Astrocyte of the spinal cord (primary cell): ENCODE measurements at places on chromosomes 3 and 15.

DNA sequence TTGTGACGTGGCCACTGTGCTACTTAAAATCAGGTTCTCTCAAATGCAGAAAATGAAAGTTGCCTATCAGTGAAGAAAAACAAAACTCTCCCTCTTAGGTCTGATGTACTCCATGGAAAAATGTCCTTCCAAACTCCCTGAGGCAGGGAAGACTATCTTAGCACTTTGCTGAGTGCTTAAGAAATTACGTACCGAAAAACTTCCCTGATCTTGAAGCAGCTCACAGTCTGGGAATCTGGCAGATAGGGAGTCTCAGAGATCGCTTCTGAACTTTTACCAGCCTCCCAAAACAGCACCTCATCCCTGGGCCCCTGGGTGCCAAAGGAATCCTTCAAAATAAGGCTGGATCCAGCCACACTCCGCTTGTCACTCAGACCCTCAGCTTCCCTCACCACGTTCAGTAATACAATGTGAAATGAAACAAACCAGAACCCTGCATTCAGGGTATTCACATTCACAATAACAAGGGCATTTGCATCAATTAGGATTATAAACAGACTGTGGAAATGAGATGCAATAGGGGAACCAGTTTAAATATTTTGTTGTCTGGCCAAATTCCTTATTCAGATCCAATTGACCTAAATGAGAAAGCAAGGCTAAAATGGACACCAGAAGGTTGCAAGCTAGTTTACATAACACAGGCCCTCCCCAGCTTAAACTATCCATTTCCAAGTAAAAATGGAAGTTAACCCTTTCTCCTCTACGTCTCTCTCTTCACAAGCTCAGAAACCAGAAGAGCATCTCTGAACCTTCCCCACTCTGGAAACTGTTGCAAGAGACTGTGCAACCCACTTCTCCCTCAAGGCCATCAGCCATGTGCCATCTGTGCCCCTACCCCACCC, 20.9 kb downstream of the OSBPL10 start:
- DNase-seq: peak; percentile 32

GRCh38 chr15:90376789-90377188, 11.3 kb upstream of the IQGAP1 start:
- DNase-seq: no peak

DNA sequence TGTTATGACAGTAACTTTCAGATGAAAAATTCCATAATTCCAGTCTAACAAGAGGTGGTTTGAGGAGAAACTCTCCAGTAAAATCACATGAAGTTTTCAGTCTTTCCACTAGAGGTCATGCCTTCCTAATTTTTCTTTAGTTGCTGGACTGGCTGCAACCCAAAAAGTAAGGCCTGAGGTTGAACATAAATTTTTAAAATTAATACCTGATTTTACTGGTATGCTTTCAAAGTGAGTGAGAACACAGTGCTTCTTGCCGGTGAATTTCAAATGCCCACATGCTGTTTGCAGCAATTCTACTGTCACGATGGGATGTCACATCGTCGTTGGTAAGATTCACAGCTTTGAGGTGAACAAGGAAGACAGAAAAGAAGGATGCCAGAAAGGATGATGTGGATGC, 89.0 kb upstream of the FGF12 start:
- peak; percentile 74 for DNase-seq

GRCh38 chr15:33746203-33746602, 222.1 kb upstream of the CHRM5 start:
- DNase-seq: no peak

- peak; percentile 79 for DNase-seq
These were observed 545 bp upstream of the RFX7 start for GRCh38 chr15:56244038-56244810.

- no peak for DNase-seq
These were observed 21.4 kb upstream of the CELF6 start for GRCh38 chr15:72341361-72341760.

DNA sequence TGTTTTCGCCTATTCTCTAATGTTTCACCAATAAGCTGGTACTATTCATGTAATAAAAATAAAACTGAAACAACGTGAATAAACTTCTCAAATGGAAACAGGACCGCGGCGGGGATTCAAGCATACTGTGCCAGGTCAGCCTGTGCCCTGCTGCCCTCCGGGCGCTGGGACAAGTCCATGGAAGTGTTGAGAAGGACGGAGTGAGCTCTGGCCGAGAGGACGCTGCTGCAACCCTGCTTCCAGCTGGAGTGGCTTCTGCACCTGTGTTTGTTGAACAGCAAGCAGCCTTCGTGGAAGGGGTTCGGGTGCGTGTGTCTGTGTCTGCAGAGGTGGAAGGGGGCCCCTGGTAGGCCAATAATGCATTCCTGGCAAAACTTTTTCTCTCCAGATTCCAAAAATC, 50.0 kb upstream of the PCSK6 start:
- DNase-seq: no peak

DNA sequence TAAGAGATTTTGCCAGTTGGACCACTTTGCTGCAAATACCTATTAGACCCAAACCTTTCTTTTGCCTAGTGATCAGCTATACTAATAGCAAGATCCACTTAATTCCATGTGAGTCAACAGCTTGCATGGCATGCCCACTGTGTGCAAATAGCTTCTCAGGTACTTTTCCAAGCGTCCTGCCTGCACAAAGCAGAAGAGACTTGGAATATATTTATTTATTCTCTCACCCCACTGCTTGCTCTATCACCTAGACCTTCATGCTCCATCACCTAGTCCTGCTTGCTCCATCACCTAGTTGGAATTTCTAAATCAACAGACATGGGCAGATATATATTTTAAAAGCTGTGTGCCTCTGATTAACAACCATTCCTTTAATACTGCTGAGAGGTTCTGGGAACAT, 47.6 kb downstream of the MBNL1 start:
- DNase-seq: no peak

DNA sequence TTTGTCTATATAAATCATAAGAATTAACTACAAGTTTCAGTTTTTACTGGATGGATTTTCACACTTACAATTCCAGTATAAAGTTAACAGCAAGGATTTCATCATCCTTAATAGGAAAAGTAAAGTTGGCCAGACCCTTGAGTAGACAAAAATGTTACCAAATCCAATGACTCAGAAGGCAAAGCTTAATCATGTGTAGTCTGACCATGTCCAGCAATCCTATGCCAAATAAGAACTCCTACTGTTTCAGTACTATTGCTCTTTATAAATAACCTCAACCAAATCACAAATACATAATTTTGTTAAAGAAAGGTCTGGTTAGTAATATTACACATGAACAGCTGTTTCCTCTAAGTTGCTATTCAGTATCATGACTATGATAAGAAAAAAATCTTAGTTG, 35.0 kb downstream of the PLOD2 start:
- DNase-seq: peak; percentile 94

- no peak for DNase-seq
These were observed 21.5 kb upstream of the MYO1E start for GRCh38 chr15:59394166-59394661.

- DNase-seq: no peak
These were observed 427.0 kb upstream of the RARB start for GRCh38 chr3:25000971-25001591.

GRCh38 chr3:154588831-154589230, 158.8 kb upstream of the GPR149 start:
- no peak for DNase-seq

- no peak for DNase-seq
These were observed 23.3 kb downstream of the LYSMD2 start for GRCh38 chr15:51714162-51714561.

DNA sequence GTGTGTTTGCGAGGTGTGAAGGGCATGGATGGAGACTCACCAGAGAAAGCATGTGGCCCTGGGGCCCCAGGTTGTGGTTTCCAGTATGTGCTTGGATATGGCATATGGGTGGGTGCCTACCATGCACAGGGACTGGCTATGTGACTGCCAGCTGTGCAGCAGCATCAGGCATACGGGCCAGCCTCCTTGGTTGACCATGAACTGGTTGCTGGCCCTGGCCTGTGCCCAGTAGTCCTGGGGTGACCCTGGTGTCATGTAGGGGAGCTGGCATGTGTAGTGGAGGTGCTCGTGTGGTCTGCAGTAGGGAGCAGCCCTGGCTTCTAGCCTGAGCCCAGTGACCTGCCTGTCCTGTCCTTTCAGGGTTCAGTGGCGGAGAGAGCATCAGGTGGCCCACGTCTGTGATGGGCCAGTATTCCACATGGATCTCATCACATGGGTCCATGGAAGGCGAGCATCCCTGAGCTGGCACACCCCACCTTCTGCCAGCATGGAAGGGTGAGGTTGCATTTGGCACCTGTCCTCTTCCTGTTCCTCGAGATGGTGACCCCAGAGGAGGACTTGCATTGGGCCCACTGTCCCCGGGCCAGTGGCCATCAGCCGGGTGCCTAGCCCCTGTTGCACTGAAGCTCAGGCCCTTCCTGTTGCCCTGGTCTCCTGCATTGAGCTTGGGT, 228.9 kb downstream of the SNRPN start:
- no peak for DNase-seq

- no peak for DNase-seq
These were observed 41.5 kb downstream of the TOPBP1 start for GRCh38 chr3:133620066-133620784.

- DNase-seq: no peak
These were observed 35.6 kb downstream of the SCAP start for GRCh38 chr3:47440131-47440530.

DNA sequence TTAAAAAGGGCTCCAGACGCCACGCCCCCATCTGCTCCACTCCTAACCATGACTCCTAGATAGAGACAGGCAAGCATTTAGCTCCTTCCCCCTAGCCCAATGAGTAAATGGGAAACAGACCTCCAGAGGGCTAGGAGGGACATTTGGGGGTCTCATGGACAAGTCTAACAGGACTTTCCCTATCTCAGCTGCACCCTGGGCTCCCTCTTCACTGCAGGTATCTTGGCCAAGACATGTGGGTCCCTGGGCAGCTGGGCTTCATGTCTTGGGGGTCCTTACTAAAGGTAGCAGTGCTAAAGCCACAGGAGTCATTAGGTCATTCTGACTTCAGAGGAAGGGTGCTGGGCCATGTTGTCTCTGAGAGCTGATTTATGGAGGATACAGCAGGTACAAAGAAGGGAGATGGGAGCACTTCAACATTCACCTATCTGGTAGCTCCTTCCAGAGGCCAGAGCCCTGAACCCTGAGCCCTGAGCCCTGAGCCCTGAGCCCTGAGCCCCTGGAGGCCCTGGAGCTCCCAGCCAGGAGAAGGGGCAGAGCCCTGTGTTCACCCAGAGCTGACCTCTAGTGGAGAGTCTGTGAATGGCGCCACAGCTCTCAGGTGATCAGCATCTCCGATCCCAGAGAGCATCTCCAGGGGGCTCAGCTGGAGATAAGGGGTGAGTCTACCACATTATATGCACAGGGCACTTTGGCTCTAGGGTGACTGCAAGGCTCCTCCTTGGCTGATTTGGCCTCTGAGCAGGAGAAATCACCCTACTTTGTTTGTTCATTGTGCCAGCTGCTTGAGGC, 40.1 kb upstream of the EPHB1 start:
- DNase-seq: peak; percentile 24

GRCh38 chr3:6750782-6751181, 110.1 kb upstream of the GRM7 start:
- DNase-seq: no peak

GRCh38 chr3:36297195-36297594, 83.1 kb upstream of the STAC start:
- no peak for DNase-seq

DNA sequence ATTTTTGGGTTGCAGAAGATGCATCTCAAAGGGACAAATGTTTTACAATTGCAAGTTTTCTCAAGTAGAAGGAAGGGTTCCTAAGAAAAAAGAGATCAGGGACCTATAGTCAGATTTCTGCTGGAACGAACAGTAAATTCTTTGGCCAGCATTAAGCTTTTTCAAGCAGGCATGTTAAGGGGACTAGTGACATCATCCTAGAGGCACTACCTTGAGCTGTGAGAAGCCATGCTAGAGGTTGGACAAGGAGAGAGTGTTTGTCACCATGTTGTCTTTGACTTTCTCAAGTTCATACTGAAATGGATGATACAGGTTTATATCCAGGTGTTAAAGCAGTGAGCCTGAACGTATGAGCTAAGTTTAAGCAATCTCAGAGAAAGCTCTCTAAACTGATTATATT, 85.2 kb upstream of the WDR72 start:
- no peak for DNase-seq

- DNase-seq: no peak
These were observed 140.4 kb downstream of the SNRPN start for GRCh38 chr15:25095179-25095578.

GRCh38 chr3:124518350-124518749, 211.9 kb upstream of the UMPS start:
- no peak for DNase-seq

DNA sequence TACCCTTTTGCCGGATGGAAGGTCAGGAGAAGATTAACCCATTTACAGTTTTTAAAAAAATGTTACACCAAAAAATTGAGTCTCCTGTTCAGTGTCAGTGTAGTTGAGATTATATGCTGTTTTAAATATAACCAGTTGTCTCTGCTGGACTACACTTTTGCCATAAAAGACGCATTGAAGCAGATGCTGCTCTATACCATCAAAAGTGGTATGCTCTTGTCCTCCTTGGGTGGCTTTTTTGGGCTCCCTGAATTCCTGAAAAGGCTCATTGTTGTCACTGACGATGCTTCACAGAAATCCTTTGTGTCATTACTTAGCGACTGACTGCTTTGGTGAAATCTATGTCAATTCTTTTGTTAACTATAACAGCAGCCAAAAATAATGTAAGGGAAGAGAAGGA, 133.9 kb upstream of the SKOR1 start:
- DNase-seq: no peak

- DNase-seq: no peak
These were observed 22.3 kb downstream of the FANCD2OS start for GRCh38 chr3:10085738-10086137.

GRCh38 chr15:49843725-49844124, 222.9 kb downstream of the DTWD1 start:
- peak; percentile 46 for DNase-seq

DNA sequence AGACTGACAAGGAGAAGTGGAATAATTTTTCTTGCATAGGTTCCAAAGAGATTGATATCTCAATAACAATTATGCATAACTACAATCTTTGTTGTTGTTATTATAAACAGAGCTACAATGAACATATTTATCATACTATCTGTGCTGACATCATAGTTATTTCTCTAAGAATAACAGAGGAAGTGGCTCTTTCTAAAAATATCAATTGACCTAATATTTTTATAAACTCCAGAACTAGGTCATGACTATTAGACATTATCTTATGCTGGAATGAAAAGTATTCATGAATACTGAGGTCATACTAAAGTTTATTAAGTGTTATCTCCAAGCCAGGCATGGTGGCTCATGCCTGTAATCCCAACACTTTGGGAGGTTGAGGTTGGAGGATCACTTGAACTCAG, 114.1 kb downstream of the DCLK3 start:
- peak; percentile 61 for DNase-seq

- DNase-seq: no peak
These were observed 174.3 kb downstream of the KLF13 start for GRCh38 chr15:31500766-31501449.

DNA sequence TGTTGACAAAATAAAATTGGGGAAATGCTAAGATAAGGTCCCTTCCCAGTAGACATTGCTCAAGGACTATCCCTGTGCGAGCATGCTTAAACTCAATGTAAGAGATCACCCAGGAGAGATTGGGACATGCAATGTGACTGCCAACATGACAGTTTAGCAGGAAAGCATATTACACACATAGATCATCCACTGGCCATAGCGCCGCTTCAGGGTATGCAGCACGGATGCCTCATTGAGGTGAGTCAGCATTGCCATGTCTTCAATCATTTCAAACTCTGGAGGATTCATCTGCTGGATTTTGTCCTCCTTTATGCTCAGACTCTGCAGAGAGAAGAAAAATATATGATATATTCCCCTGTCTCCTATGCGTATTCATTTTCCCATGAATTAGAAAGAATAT, 8.9 kb downstream of the MYH15 start:
- no peak for DNase-seq

- DNase-seq: no peak
These were observed 6.1 kb downstream of the RBP2 start for GRCh38 chr3:139470199-139470598.
